A549 (cell line): ENCODE measurements at places on chromosomes 2 and 18.

DNA sequence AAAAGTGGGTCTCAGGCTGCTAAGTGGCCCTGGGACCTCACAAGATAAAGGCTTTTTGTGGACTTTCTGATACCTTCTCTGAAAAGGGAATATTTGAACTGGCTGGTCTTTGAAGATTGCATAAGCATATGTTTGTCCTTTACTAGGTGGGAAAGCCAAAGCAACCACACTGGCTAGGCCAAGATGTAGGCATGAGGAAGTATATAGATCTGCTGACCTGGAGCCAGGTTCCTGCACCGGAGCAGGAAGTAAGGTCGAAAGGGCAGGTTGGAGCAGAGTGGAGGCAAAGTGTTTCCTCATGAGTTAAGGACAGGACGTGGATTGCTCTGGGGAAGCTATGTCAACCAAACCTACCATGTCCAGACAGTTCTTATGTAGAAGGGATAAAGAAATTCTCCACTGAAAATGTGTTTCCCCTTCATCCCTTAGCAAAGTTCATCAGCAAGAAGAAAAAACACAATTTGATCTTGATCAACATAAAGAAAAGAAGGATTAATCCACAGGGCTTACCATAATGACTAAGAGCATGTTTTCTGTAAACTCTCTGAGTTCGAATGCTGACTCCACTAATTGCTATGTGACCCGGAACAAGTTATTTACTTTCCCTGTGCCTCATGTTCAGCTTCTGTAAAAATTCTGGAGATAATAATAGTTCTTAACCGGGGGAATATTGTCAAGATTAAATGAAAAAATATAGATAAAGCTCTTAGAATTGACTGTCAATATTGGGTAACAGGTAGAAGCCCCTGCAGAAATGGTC is 156.1 kb upstream of the SRD5A2 start:
- DNase-seq: no peak

GRCh38 chr2:41719756-41720155 is 328.1 kb upstream of the PKDCC start:
- no peak for DNase-seq

DNA sequence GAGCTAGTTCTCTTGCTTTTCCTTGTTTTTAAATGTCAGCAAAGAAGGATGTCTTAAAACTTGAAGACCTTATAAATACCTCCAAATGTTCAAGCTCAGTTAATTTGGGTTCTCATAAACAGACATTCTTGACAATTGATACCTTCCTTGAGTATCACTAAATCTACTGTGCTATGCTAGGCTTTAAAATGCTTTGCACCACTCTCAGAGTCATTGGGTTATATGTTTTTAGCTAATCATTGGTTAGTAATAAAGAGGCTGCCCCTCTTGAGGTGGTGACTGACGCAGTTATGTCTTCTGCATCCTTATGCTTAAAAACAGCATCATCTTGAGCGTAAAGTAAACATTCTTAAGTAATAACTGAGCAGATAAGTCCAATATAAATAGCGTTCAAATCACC is 276.0 kb downstream of the AGPS start:
- no peak for DNase-seq

DNA sequence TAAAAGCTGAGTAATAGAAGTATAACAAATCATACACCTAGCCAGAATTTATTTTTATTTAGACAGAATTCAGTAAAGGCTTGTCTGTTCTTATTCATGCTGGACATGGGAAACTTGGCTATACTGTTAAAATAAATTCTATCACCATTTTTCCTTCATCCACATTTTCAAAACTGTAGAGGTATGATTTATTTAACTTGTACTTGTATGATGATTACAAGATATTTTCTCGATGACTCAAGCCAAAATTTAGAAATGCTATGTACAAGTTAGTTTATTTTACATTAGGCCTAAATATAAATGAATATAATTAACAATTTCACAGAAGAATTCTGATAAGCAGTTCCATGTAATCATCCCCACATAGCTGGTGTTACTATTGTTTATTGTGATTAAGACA is 194.8 kb upstream of the DOK6 start:
- DNase-seq: no peak

DNA sequence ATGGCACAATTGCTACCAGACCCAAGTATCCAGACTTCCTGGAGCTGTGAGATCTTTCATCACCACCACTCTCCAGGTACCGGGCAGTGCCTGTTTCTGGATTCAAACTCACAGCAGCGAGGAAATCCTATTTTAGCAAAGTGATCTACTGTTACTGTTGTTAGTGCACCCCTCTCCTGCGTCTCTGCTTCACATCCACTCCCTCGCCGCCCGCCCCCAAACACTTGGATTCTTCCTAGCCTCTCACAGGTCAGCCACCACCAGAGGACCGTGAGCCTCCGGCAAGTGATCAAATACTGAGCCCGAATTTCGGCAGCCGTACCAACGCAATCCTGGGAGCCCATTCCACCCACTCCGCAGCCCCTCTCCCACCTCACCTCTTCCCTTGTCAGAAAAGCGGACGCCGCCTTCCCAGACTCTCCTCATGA is 519 bp downstream of the METTL4 start:
- DNase-seq: peak; percentile 64

DNA sequence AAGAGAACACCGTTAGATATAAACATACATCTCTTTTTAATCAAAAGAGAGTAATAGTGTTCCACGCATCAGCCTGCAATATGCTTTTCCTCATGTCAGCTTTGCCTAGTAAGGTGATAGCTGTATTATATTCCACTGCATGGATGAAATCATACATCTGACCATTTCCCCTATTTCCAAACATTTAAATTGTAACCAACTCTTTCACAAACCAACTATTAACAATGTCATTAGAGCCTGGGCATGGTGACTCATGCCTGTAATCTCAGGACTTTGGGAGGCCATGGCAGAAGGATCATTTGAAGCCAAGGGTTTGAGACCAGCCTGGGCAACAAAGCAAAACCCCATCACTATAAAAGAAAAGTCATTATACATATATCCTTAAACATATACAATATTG is 284.8 kb downstream of the BCL11A start:
- DNase-seq: no peak

- no peak for DNase-seq
Measured at GRCh38 chr2:142983174-142983573, 105.7 kb downstream of the KYNU start.

DNA sequence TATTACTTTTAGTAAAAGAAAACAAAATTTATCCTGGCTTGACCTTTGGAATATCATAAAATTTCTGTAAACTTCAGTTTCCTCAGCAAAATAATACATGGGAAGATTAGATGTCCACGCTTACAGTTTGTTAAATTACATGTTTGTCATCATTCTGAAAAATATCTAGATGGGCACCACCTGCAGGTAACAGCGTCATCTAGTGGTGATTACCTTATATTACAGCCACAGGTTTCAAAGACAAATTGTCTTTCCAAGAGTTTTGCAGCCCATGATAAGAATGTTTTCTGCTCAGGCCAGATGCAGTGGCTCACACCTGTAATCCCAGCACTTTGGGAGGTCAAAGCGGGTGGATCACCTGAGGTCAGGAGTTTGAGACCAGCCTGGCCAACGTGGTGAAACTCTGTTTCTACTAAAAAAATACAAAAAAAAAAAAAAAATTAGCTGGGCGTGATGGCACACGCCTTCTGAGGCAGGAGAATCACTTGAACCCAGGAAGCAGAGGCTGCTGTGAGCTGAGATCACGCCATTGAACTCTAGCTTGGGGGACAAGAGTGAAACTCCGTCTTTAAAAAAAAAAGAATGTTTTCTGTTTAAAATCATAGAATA is 96.3 kb upstream of the RASGRP3 start:
- peak; percentile 36 for DNase-seq

GRCh38 chr2:127673291-127674069 is 1.9 kb downstream of the LIMS2 start:
- DNase-seq: no peak

DNA sequence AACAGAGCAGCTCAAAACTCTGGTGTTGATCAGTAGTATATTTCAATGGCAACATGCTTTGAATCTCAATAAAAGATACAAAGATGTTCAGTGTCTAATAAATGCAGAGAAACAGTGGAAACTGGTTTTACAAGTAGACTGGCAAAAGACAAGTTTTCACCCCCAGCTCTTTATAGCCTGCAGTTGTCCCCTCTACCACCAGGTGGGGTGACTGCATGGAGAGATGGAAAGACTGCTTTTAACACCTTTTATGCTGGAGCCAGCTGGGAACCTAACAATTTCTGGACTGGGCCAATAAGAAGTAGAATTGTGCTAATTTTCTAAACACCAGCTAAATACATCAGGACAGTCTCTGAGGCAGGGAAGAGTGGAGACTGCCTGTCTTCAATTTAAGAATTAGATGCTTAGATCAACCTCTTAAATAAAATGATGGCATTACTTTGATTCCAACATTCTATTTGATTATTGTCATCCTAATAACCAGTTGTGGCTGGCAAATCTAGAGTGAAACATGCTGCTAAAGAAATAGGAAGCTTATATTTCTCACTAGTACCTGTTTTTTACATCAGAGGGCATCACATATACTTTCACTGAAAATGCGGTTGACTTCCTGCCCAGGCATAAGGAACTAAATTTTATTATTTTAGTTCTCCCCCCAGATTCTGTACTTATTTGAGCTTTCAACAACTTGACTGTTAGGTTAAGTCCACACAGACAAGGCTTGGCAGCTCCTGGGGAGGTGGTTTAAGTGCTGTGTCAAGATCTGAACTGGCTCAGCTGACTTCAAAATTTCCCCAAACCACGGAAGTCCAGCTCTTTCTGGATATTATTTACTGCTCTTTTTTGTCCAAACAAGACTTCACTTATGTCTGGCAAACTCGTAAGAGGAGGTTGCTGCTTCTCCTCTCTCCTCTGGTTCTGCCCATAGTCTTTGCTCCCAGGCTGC is 140.5 kb downstream of the TPGS2 start:
- peak; percentile 48 for DNase-seq
